ENCODE measurements at places on chromosomes 4 and X.

DNA sequence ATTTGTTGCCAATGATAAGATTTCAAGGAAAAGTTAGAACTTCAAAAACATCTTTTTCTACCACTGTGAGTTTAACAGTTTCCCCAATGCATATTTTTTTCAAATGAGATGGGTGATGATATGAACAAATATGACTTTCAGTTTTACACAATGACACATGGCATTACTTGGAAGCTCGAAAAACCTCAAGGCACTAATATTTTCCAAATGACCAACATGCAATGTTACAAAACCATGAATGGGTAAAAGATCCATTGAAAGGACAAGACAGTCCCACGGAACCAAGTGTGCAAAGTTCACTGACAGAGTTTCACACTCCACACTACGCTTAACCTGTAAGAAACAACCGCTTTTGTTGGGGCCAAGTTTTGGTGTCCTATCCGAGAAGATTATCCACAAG, 84.5 kb downstream of the CD99L2 start:
- no peak for DNase-seq

GRCh38 chr4:159413306-159413943, 310.5 kb downstream of the RAPGEF2 start:
- DNase-seq, result no peak

- no peak for DNase-seq
These were observed 25.1 kb upstream of the MXD4 start for GRCh38 chr4:2286904-2287593.

GRCh38 chr4:140372751-140373327, 607 bp upstream of the SCOC start:
- no peak for DNase-seq

DNA sequence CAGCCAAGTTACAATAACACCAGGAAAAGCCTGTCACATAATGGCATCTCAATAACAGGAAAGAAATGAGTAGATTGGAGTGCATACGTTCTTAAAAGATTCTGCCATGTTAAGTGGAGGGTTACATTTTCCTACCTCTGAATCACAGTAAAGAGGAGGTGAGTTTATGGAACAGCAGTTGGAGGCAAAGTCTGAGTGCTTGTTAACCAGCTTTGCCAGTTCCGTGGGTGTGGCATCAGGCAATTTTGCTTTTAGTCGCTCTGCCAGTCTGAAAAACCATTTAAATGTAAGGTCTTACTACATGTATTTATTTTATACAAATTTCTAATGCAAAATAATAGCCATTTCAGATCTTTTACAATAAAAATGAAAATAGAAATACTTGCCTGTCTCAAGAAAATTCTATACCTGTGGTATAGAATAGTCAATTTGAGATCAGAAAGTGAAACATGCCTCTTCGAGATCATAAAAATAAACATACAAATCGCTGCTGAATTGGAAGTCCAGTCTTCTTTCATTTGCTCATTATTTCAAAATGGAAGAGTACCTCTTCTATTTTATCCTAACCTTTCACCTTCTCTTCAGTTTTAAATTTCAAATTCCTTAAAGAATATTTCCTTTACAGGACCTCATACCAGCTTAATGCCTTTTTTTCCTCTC, 31.4 kb downstream of the GC start:
- DNase-seq, result no peak

DNA sequence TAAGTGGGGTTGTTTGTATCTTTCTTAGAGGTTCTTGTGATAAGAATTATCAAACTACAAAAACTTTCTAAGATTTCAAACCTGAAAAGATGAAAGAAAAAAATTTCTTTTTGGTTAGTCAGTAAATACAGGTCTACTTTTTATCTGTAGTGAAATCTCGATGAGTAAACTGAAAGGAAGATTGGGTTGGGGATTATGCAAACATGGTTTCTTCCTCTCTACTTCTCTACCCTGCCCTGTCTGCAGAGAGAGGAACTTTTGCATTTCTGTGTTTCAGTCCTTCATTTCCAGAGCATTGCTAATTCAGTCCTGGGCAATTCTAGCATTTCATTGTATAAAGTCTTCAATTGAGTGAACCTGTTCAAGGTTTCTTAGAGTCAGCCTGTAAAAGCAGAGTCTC, 51.6 kb upstream of the IL2 start:
- no peak for DNase-seq

DNA sequence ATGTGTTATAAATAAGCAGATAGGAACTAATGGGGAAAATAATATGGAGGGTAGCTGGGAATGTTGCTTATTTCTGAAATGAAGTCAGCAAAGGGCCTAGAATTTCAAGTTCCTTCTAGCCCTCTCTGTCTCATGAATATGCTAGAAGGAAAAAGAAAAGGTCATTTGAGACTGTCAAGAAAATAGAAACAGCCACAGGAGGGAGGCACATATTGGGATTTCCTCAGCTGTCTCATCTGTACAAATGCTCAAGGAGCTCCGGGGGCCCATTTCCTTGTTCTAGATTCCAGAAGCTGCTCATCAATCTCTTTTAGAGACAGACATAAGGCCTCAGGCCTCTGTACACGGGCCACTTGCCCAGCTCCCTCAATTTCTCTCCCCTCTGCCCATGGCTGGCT, 127.6 kb upstream of the ETNPPL start:
- no peak for DNase-seq

Data from HS-5 (cell line).